ENCODE measurements at places on chromosomes 7 and 10.

- no peak for DNase-seq
Observed at GRCh38 chr7:32147546-32148268, 77.5 kb upstream of the PDE1C start.

DNA sequence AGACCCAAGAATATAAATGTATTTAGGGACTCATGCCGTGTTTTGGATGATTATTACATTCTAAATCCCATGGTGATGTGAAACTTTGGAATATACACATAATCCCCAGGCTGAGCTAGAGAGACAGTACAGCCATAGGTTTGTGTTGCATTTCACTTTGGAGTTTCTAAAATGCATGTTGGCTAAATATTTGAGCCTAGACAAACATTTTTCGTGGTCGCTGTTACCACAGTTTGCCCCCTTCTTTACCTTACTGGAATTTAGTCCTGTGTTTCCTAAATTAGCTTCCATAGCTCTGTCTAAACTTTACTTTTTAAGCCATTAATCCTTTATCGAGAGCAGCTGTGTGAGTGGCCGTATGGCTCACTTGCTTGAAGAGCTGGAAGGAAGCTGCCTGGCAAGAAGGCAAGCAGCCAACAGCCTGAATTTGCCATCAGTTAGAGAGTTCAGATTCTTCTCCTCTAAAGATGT is 192.0 kb downstream of the BICC1 start:
- DNase-seq, result peak; percentile 47

GRCh38 chr7:128204455-128204854 is 36.6 kb upstream of the LEP start:
- DNase-seq, result no peak

- DNase-seq, result no peak
Observed at GRCh38 chr10:52645187-52645758, 127.3 kb downstream of the MBL2 start.

GRCh38 chr7:119900996-119901672 is 371.8 kb upstream of the KCND2 start:
- peak; percentile 19 for DNase-seq

- DNase-seq, result no peak
Observed at GRCh38 chr7:150371996-150372270, 3.3 kb downstream of the REPIN1 start.

- DNase-seq, result peak; percentile 41
Observed at GRCh38 chr7:65832281-65832680, 40.6 kb upstream of the VKORC1L1 start.

Data from fibroblast of mammary gland (primary cell).